ENCODE measurements at places on chromosomes 11 and 22.

DNA sequence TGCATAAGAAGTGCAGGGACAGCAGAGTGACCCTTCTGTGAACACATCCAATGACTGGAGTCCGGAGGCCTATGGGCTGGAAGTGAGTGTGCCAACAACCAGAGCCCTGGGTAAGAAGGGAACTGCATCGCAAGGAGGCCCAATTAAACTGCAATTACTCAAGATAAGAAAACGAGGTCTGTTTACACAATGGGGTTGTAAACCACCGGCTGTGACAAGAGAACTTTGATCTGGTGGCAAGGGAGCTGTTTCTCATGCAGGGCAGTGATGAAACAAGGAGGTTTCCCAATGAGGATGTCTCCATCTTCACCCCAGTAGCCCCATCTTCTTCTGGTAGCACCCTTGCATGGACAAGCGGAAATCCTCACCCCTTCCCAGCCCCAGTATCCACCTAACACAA lies 21.5 kb downstream of the ETS1 start:
- DNase-seq, result no peak

- no peak for DNase-seq
Observed at GRCh38 chr11:37282367-37282766, 684.3 kb upstream of the RAG2 start.

- no peak for DNase-seq
Observed at GRCh38 chr22:37310815-37311595, 28.7 kb downstream of the CYTH4 start.

DNA sequence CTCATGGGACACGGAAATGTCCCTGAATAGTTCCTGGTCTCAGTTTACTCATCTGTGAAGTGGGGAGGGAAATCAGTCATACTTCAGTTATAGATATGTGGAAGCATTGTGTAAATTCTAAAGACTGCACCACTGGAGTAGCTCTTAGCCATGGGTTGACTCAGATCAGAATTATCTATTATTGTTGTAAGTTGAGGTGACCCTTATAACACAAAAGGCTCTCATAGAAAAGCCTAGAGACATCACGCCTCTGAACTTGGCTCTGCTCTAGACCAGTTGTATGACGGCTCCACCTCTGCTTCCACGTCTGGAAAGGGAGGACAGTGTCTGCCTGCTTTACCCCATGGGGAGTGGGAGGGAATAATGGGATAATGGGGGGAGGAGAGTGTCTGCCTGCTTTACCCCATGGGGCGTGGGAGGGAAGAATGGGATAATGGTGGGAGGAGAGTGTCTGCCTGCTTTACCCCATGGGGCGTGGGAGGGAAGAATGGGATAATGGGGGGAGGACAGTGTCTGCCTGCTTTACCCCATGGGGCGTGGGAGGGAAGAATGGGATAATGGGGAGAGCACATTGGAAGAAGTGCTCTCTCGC lies 98.2 kb downstream of the AMOTL1 start:
- no peak for DNase-seq

GRCh38 chr11:9357041-9357440 lies 27.4 kb upstream of the IPO7 start:
- no peak for DNase-seq

Data from stimulated activated CD8-positive, alpha-beta memory T cell treated with anti-CD3 and anti-CD28 coated beads, Interleukin-15, amount 100 ng/mL, for 4 hours (primary cell).